Pulmonary artery endothelial cell (primary cell): ENCODE measurements at places on chromosomes 1 and 21. TPM values are rescaled to one million over a fixed set of nuclear protein-coding genes. Genes with fewer than 3 reads are reported as not detected.

Gene CYP4A22
- not detected in 2 replicates for total RNA-seq

Gene ARHGAP29
- 159 and 190 TPM in 2 replicates for total RNA-seq

Gene NFASC
- total RNA-seq = not detected in 2 replicates

Gene NPPA
- total RNA-seq = not detected in 2 replicates

Gene SEMA6C
- 5.3 and 19.5 TPM in 2 replicates for total RNA-seq

Gene SHISAL2A
- total RNA-seq = not detected in 2 replicates

Gene RPL5
- 1,217 and 1,908 TPM in 2 replicates for total RNA-seq

Gene PHLDA3
- 55.1 and 59.9 TPM in 2 replicates for total RNA-seq

Gene DIPK1A
- total RNA-seq = 0.33 and 0.53 TPM in 2 replicates

Gene NUP210L
- total RNA-seq = 0.07 and 0.11 TPM in 2 replicates

Gene CDA
- 0.67 and 2.0 TPM in 2 replicates for total RNA-seq

Gene CELA3B
- 0.07 and 0.26 TPM in 2 replicates for total RNA-seq

Gene GSTM1
- total RNA-seq = not detected in 2 replicates

Gene IL22RA1
- total RNA-seq = not detected in 2 replicates

Gene C8B
- not detected in 2 replicates for total RNA-seq
